Activated T-cell treated with anti-CD3 and anti-CD28 coated beads, Interleukin-2, amount 50 U/mL, for 4 hours (primary cell): ENCODE measurements at places on chromosomes 2 and 18.

- no peak for DNase-seq
These were observed 41.1 kb upstream of the VIT start for GRCh38 chr2:36655453-36655852.

DNA sequence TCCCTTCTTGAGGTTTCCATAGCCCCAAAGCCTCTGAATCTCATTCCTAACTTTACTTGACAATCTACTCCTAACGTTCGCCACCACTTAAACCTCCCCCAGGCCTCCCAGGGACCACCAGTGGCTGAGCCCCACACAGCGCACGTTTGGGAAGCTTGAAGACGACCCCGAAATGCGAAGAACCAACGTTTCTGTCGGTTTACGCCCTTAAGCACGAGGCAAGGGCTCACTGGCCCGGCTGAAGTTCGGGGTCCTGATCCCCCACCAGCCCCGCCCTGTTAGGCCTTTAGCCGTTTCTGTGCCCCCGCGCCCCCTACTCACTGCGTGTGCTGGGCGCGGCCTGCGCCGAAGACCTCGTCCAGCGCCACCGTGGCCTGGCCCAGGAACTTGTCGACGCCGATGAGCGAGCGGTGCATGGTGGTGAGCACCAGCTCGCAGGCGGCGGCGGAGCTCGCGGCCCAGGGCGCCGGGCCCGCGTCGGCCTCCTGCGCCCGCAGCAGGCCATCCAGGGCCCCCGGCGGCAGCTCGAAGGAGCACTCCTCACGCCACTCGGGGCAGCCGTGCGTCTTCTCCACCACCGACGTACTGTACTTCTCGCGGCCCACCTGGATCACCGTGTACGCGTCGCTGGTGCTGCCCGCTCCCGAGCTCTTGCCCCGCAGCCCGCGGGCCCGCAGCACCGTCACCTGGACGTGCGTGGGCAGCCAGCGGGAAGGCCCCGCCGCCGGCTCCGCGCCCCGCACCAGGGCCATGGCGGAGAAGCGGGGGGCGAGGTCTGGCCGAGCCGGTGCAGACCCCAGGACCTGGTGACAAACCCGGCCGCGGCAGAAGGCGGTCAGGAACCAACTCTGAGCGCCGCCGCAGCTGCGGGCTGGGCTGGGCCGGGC is 479 bp downstream of the RAB11FIP5 start:
- no peak for DNase-seq

GRCh38 chr2:107430596-107431266 is 396.0 kb upstream of the RGPD4 start:
- no peak for DNase-seq

DNA sequence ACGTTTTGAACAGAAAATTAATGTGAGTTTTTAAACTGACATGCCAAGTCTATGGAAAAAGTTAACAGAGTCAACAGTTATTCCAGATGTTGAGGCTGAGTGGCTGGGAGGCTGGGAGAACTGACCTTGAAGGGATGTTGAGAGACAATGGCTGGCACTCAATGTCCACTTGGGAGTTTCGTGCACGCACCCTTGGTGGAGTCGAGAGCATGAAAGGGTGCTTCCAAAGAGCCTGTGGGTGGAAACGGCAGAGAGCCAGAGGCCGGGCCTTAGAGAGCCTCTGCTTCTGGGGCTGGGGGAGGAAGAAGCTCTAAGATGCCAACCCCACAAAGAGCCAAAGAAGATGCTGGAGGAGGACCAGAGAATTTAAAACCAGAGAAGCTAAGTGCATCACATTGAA is 63.4 kb upstream of the L3MBTL4 start:
- no peak for DNase-seq
